ENCODE measurements at places on chromosomes 11 and 22.

GRCh38 chr11:65771589-65772112 lies 9.1 kb downstream of the AP5B1 start:
- no peak for DNase-seq

DNA sequence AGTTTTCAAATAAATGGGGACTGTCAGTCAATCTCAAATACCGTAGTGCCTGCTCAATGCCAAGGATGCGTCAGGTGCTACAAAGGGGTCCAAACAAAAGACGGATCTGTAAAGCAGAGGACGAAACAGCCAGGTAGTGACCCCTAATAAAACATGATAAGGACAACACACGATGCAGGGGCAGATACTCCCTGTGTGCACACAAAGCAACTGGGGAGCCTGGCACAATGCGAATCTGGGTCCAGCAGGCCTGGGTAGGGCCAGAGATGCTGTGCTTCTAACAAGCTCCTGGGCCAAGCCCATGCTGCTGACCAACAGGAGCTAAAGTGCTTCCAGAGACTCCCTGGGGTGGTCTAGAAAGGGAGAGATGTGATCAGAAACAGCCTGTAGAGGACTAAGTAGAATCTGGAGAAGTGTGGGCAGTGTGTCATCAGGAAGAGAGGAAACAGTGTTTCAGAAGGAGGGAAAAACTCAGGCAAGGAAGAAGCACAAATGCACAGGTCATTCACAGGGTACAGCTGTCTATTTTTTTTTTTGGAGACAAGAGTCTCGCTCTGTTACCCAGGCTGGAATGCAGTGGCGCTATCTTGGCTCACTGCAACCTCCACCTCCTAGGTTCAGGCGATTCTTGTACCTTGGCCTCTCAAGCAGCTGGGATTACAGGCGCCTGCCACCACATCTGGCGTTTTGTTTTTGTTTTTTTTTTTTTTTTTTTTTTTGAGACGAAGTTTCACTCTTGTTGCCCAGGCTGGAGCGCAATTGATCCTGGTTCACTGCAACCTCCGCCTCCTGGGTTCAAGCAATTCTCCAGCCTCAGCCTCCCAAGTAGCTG lies 74.5 kb downstream of the MICAL3 start:
- no peak for DNase-seq

GRCh38 chr22:40469181-40469580 lies 98.8 kb downstream of the SGSM3 start:
- no peak for DNase-seq

GRCh38 chr11:62150887-62151736 lies 27.3 kb downstream of the INCENP start:
- no peak for DNase-seq

GRCh38 chr11:3989921-3990290 lies 104.7 kb upstream of the RRM1 start:
- DNase-seq, result no peak

- no peak for DNase-seq
Observed at GRCh38 chr22:47064416-47064815, 302.0 kb downstream of the TBC1D22A start.

GRCh38 chr22:17777005-17777716 lies 2.9 kb upstream of the BID start:
- no peak for DNase-seq

- DNase-seq, result no peak
Observed at GRCh38 chr11:134738581-134738980, 326.5 kb upstream of the B3GAT1 start.

GRCh38 chr11:68074584-68075352 lies 35.9 kb downstream of the TCIRG1 start:
- DNase-seq, result no peak

DNA sequence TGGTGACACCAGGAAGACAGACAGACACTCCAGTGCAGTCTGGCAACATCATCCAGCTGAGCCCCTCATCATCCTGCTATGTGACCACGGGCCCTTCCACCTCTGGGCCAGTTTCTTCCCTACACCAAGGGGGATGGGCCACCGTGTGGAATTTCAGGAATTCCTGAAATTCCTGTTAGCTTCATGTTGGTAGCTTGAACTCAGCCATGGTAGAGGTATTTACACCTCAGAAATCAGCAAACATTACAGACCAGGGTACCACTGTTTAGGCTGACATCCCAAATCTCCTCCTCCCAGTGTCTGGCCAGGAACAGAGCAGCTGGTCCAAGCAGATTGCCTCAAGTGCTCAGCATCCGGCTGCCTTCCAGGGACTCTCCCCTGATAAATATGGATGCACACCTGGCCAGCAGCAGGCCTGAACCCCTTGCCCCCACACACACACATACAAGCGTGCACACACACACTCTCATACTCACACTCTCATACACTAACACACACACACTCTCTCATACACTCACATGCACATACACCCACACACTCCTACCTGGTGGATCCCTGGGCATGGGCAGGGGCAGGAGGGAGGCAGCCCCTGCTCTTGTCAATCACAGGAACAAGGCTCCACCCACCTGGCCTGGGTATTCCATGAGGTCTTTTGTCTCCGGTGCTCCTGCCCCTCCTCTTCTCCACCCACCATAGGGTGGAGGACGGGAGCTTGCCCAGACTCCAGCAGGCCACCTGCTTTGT lies 85.2 kb downstream of the BUD13 start:
- DNase-seq, result peak; percentile 79

- no peak for DNase-seq
Observed at GRCh38 chr22:50056214-50056972, 1.7 kb downstream of the TTLL8 start.

GRCh38 chr11:16293204-16293681 lies 63.1 kb downstream of the SOX6 start:
- DNase-seq, result no peak

- no peak for DNase-seq
Observed at GRCh38 chr22:46023558-46023981, 46.6 kb upstream of the WNT7B start.

GRCh38 chr22:47144076-47144765 lies 381.8 kb downstream of the TBC1D22A start:
- no peak for DNase-seq

DNA sequence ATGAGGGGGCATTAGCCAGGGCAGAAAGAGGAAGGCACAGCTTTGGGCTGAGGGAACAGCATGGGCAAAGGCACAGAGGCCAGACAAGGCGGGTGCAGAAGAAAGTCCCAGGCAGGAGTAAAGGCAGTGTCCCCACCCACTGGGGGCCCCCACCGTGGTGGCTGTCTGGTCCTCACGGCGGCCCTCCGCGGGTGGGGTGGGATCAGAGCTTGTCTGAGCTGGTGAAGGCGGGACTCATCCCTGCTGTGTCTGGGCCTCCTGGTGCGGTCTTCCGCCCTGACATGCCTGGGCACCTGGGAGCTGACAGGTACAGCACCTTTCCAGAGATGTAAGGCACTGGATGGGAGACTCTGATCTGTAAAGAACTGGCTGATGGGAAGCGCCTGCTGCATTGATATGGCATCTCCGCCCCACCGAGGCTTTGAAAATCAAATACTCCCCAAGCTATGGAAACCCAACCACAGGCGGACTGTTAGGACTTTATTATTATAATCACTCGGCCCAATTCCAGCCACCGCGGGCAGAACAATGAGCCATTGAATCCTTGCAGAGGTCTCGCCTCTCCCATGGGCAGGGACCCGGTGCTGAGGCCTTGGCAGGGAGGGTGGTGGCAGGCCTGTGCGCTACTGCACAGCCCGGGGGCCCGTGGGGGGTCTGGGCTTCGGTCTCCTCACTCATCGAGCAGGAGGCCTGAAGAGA lies 14.2 kb upstream of the GNB1L start:
- no peak for DNase-seq

DNA sequence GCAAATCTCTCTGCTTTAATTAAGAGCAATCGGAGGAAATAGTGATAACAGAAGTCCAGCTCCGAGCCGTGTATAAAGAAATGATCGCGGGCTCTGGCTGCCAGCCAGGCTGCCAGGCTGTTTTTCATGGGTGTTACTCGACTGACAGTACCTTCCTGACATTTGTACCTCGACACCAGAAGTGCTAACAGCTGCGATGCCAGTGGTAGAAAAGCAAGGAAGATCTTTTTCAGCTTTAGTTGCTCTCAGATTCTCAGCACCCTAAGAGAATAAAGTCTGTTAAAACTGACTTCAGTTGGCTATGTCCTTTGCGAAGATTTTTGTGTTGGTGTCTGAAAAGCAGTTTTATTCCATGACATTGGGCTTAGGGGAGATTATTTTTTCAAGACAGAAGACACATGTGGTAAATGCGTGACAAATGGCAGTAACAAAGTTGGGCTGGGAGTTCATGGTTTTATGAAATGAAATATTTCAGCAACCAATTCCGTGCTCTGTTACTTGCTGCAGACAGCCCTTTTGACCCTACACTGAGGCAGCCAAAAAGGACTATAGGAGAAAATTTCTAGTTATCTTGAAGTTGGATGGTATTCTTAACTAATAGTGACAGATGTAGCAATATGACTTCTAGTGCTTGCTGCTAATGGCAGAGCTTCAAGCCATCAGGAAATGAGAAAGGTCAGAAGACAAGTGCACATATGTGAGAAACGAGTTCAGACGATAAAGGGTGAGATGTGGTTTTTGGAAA lies 296.2 kb downstream of the CNTN5 start:
- DNase-seq, result peak; percentile 79

DNA sequence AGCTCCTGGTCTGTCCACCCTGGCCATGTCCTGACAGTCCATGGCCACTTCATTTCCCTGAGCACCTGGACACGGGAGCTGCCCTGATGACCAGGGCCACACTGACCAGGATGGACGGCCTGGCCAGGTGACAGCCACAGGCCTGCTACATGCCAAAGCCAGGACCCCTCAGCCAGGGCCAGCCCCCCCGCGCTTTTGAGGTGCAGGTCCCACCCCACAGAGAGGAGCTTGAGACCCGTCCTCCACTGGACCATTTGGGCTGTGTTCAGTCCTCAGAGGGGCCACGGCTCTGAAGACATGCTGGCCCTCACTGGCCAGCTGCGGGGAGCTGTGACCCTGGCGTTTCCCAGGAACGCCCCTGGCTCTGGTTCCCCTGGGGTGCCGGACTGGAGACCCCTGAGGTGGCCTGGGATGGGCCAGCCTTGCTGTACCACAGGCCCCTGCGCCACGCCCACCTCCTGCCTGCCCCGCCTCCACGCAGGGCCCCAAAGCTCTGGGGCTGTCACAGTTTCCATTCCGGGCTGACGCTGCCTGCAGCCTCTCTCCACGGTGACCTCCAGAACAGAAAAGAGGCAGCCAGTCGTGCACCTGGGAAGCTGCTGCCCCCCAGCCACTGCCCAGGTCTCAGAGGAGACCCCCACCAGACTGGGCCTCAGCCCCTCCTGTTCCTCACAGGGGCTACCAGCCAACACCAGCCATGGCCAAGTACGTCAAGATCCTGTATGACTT lies 18.2 kb downstream of the EPS8L2 start:
- no peak for DNase-seq

DNA sequence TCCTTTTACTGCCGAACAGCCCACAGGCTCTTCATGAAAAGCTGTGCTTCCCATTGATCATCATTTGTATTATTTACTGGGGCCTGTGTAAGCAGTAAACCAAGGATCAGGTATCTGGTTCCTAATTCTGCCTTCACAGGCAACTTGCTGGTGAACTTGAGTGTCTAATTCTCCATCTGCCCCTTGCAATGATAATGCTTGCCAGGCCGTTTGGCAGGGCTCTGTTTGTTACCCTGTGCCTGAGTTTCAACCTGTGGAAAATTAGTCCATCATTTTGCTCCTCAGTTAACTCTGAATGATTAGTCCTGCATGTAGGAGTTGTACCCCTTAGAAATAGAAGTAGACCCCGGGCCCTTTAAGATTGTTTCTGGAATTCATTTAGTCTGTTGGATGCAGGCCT lies 298.4 kb upstream of the CADM1 start:
- DNase-seq, result no peak

- DNase-seq, result no peak
Observed at GRCh38 chr11:34191578-34191977, 86.1 kb downstream of the NAT10 start.

- DNase-seq, result no peak
Observed at GRCh38 chr11:110373051-110373702, 56.6 kb upstream of the FDX1 start.

DNA sequence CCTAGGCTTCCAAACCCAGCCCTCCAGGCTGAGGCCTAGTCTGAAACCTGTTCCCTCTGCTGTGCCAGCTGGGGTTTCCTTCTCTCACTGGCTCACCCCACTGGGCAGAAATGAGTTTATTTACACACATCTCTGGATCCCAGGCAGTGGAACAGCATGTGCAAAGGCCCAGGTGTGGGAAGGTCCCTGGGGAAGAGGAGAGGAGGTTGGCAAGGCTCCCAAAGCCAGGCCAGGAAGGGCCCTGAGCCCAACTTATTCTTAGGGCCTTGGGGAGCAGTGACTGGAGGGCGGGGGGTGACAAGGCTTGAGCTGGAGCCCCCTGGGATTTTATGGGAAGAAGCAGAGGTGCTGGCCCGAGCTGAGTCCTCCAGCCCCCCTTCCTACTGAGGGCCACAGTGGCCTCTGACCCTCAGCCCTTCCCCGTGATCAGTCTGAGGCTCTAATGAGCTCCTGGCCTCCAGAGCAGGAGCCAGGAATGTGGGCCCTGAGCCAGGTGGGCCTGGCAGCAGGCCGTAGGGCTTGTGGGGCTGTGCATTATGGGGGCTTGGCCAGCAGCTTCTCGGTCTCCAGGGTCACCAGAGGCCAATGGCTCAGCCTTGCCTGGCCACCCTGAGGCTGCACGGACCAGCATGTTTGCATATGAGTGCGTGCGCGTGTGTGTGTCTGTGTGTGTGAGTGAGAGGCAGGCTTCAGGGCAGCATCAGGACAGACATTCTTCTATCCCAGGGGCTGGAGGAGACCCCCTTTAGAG lies 2.9 kb downstream of the MYO7A start:
- no peak for DNase-seq

DNA sequence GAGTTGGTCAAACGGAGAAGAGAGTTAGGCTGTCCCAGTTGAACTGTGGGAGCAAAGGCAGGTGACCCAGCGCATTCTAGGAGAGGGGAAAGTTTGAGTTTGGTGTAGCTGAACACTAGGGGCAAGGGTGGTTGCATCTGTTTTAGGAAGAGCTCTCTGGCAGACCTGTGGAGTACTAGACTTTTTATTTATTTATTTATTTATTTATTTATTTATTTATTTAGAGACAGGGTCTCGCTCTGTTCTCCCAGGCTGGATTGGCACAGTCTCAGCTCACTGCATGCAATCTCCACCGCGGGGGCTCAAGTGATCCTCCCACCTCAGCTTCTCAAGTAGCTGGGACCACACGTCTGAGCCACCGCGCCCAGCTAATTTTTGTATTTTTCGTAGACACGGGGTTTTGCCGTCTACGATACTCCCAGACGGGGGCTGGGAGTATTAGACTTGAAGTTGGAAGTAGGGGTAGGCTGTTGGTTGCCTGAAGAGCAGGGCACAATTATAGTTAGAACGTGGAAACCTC lies 950 bp upstream of the ACER3 start:
- DNase-seq, result no peak

DNA sequence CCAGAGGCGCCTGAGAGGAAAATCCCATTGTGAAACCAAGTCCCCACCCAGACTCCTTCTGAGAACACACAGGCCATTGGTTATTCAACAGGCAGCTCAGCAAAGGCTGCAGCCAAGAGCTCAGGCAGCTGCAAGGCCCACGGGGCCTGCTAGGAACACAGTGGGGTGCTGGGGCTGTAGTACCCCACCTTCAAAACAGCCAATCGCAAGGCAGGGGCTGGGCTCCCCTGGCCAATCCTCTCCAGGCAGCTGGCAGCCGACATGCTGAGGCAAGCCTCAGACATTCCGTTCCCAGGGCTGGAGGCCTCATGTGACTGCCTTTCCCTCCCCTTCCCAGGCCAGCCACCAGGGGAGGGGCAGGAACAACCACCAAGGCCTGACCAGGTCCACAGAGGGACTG lies 6.6 kb downstream of the PRODH start:
- DNase-seq, result no peak

Measured in NCI-H2171 (cell line).